ENCODE measurements at places on chromosomes 3 and 15.

DNA sequence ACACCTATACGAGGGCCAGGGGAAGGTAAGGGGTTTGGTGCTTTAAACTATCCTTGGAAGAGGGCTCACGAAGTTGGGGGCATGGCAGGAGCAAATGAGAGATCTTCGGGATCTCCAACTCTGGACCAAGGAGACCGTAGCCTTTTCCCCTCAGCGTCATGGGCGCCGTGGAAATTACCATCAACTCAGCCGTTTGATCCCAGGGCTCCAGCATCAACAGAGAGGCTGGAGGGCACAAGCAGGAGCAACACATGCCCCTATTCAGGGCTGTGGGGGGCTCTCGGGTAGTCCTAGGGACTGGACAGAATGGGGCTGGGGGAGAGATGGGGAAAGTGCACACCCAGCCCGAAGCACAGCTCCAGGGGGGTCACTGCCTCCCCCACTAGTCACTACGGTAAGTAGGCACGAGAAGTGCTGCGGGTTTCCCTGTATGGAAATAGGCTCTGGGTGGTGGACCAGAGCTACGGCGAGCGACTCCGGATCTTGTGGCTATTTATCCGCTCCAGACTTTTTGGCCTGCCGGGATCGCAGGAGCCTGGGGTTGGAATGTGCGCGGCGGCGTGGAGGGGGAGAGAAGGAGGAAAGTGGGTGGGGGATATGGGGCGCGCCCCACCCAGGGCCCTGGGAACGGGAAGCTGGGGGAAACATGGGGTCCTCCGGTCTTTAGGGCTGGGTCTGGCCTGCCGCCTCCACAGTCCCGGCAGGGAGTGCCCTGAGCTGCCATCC lies 539 bp upstream of the LAMB2 start:
- peak; percentile 93 for DNase-seq

DNA sequence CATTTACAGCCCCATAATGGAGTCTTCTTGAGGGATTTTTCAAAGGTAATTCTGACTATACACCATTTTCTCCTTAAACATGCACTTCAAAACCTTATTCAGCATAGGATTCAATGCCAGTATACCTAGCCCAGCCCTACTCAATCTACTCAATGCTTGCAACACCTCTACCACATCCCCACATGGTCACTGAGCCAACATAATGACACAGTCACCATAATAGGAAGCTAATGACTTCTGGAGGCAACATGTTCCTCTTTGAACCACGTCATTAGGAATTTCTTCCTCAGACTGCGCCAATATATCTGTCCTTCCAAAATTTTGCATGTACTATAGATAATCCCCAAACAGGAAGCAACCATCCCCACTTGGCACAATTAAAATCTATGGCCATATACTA lies 153.9 kb upstream of the SETMAR start:
- no peak for DNase-seq

DNA sequence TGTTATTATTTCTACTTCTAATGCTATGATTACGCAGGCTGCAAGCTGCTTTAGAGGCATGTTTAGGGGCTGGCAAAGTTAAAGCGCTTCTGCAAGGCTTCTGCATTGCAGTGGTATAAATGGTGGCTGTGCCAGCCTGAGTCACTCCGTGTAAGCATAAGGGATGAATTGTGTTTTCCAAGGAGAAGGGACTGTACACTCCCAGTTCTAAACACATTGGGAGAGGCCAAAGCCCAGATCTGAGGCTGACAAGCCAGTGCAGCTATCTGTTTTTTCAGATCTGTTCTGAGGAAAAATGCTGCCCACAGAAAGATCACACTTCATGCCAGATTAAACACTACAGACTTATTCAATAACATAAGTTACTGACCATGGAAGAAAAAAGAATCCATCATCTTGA lies 83.8 kb downstream of the PRICKLE2 start:
- no peak for DNase-seq

DNA sequence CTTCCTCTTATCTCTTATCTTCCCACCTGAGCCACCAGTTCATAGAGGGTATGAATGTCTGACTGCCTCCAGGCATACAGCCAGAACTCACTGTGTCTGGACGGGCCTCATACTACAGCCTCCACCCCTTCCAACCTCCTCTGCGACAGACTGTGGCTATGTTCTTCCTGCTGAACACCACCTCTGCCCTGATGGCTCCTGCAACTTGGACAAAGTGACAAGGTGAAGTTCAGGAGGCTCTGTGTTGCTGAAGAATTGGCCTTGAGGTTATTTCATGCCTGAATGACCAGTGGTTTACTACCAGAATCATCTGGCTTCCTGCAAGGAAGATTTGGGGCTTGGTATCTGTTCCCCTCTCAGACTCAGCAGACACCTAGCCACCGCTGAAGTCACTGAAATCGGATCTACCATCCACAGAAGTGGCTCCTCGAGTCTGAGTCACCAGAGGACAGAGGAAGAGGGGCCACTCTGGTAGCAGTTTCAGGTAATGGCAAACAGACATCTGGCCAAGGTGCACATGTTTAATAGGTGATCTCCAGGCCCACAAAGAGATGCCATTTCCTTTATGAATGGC lies 14.2 kb upstream of the ULK3 start:
- DNase-seq: no peak

GRCh38 chr3:58004973-58005372 lies 3.2 kb upstream of the FLNB start:
- DNase-seq: peak; percentile 69

DNA sequence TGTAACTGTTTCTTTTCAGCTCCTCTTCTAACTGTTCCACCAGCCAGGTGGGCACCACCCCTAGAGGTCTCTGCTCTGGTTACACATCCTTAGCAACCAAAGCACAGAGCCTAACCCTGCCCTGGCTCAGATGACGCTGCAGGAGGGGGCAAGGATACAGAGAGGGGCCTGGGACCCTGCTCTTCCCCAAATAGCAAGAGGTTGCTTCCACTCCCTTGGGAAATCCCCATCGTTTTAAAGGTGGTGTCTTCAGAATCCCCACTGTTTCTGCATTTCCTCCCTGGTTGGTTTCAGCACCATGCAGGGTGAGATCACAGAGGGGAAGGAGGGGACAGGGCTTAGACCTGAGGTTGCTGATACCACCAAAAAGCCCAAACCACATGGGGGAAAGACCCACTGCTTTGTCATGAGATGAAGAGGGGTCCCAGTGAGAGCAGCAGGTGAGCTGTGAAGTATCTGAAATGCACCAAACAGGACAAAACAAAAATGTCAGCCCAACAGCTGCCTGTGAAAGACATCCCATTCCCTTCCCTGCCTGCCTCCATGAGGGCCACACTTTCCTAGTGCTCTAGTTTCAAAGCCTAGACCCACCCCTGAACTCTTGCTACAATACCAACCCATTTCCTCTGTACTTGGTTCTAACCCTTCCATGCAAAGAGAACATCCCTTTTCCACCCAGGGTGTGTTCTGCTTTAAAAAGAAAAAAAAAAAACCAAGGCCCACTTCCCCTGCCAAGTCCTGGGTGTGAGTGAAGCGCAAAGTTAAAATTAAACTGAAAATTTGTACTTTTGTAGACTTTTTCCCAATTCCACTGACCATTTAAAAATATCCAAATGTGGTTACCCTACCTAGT lies 29.0 kb downstream of the ANP32A start:
- DNase-seq: no peak

GRCh38 chr3:177828208-177828565 lies 630.9 kb upstream of the TBL1XR1 start:
- DNase-seq: no peak

GRCh38 chr15:90860450-90860849 lies 7.9 kb upstream of the FURIN start:
- DNase-seq: no peak

GRCh38 chr3:56368846-56369245 lies 99.4 kb downstream of the ERC2 start:
- no peak for DNase-seq

GRCh38 chr3:10522646-10523303 lies 17.4 kb upstream of the ATP2B2 start:
- DNase-seq: no peak

DNA sequence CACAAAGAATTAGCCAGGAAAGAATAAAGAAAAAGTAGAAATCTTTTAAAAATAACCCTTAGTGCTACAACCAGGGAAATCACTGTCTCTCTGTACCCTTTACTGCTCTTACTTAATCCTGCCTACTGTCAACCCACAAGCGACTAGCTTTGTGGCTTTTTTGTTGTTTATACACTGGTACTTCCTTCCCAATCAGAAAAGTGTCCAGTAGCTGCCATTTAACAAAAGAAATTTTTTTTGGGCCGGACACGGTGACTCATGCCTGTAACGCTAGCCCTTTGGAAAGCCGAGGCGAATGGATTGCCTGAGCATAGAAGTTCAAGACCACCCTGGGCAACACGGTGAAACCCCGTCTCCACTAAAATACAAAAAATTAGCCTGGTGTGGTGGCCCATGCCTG lies 13.8 kb upstream of the FAM219B start:
- DNase-seq: no peak

DNA sequence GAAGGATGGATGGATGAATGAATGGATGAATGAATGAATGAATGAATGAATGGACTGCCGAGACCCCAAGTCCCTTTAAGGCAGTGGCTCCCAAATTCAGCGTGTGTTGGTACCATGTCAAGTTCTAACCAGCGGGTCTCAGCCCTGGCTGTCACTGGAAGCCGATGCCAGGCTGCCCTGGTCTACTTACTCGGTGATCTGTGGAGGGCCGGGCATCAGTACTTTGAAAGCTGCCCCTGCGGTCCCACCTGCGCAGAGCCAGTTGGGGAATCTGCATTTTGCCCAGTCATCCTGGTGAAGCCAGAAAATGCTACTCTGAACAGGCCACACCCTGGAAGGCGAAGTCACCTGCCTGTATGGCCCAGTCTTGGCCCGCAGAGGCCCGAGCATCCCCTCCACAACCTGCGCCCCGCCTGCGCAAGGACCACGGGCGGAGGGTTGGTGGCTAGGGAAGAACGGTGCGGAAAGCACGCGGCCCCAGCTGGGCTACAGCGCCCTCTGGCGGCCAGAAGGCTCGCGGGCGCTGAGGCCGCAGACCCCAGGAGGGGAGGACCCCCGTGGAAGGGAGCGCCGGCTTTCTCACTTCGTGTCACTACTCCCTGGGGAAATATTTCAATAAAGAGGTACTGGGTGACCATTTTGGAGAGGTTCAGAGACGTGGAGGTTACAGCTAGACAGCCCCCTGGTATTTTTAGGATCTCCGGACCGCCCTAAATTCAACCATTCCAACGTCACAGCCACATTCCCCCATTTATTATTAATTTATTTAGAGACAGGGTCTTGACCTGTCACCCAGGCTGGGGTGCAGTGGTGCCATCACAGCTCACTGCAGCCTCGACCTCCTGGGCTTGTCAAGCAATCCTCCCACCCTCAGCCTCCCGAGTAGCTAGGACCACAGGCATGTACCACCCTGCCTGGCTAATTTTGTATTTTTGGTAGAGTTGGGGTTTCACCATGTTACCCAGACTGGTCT lies 34.9 kb downstream of the PRKCD start:
- DNase-seq: peak; percentile 9

DNA sequence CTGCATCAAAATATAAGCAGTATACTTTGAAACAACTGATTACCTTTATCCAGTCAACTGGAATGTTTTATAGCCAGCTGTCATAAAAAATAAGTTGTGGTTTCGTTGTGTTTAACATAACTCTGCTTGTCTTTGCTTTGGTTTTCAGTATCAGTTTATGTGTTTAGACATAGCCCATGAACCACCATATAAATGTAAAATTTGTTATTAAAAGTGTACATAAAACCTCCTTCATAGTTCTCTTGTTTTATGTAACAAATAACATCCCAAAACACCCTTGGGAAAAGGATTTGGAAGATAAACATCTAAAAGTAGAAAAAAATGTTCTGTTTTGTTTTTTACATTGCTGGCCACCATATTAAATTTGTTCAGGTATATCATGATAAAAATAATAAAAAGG lies 347.0 kb upstream of the PROK2 start:
- no peak for DNase-seq

DNA sequence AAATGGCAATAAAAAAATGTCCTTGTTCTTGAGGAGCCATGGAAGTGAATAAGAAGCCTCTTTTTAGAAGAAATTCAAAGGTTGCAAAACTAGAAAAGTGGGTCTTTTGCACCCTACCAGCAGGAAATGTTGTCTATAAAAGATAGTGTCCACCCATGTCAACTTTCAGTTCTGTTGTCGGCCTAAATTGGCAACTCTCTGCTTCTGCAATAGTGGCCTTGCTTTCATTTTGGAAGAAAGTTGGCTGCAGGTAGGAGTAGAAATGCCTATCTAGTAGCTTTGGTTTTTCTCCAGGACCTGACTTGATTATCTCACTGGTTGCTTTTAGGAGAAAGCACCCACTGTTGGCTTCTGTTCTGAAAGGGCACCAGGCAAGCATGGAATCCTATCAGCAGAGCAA lies 85.4 kb downstream of the TMEM108 start:
- no peak for DNase-seq

GRCh38 chr3:52006017-52006819 lies 10.5 kb upstream of the RPL29 start:
- DNase-seq: no peak

DNA sequence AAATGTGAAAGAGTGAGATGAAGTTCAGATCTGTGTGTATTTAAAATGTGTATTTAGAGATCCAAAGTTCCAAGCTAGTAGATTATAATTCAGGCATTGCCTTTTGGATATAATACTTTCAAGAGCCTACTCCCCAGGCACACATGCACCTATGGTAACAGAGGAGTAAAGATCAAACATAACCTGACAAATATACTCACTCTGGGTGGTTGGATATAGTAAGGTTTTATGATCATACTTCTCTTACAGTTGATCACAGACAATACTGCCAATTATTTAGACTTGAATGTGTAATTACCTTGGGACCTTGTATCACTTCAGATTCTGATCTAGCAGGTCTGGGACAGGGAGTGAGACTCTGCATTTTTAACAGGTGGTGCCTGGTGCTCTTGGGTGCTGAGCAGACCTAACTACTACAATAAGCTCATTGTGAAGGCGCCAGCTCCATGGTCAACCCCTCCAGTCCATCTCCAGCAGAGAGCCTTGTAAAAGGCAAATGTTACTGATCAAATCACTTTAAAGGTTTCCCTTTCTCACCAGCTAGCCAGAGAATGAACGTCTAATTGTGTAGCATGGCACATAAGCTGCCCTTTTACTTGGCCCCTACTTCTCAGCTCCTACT lies 55.5 kb downstream of the NBEAL2 start:
- DNase-seq: no peak

DNA sequence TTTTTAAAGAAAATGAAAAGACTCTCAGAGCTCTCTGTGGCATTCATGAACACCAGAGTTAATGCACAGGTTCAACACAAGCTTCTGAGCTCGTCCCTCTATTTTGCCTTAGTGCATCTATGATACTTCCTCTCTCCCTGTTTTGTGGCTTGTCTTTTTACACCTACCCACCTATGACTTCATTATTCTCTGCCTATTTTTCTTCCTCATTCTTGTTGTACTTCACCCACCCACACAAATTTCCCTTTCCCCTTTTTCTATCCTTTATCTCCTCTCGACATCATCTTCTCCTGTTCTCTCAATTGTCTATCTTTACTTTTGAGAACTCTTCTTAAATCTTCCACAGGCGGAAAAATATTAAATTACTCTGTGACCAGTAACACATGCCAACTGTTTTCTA lies 48.6 kb downstream of the OR5H15 start:
- no peak for DNase-seq

- no peak for DNase-seq
Measured at GRCh38 chr3:157479464-157480243, 23.6 kb downstream of the VEPH1 start.

- no peak for DNase-seq
Measured at GRCh38 chr3:151425627-151426340, 35.1 kb downstream of the IGSF10 start.

GRCh38 chr3:10173095-10173925 lies 8.6 kb downstream of the IRAK2 start:
- no peak for DNase-seq
